ENCODE measurements at places on chromosomes 4 and X.

DNA sequence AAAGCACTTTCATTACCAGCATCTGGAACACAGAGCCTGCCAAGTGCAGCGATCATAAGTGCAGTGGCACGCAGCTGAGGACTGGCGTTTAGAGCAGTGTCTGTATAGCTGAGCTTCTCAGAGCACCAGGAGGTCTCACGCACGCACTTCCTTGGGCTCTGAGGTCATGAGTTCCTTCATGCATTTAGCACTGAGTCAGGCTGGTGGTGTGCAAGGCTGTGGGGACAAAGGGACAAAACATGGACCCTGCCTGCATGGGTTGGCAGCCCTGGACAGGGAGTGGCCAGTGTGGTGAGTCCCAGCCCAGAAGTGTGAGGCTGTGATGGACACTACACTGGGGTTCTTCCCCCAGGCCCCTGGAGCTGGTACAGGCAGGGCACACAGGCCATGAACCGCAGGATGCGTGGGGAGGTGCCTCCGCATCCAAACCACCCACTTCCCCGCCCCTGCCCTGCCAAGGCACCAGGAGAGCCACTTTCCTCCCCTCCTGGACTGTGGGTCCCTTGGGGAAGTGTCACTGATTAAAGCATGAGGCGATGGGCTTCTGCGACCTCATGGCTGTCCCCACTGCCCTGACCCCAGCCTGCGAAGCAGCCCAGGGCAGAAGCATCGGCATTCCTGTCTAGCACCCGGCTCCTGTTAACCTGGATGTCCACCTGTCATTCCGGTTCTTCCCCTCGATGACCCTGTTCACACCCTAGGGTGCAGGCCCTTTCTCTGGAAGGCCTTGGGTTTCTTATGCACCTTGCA, 37.2 kb upstream of the GPR78 start:
- no peak for DNase-seq

GRCh38 chr4:150212927-150213326, 134.7 kb downstream of the DCLK2 start:
- DNase-seq: no peak

GRCh38 chr4:89598602-89599001, 238.4 kb downstream of the SNCA start:
- DNase-seq: no peak

DNA sequence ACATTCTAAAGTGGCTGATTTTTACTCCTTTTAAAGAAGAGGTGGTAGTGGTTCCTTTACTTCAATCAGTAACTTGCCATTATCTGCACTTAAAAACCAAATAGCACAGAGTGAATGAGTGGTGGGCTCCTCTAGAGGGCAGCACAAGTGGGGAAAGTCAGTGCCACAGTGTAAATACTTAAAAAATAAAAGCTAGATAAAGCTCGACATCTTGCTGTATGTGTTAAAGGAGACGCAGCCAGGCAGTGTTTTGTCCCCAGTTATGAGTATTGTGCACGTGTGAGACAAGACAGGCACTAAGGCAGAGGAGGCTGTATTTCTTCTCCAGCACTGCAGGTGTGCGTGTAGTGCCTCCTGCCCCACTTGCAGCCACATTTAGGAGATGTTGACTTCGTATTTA, 24.6 kb downstream of the NAP1L5 start:
- peak; percentile 11 for DNase-seq

DNA sequence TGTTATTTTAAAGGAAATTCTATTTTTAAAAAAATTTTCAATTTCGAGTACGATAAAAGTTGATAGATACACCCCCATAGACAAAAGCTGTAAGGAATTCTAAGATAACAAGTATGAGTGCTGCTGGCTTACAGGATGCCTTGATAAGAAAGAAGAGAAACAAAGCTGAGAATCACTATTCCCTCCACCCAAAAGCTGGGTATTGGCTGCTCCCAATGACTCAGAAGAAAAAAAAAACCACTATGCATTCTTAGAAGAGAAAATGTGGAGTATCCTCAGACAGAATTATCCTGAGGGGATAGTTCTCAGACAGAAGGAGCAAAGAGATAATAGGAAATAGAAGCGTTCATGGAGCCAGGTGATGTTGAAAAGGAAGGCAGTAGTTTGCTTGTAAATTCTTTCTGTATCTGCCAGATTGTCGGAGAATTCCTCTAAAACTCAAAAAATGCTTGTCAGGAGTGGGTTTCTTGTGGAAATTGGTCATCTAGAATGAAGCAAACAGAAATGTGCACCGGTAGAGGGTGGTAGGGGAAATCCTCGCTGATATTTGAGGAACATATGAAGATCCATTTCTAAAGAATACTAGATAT, 217.5 kb upstream of the ADAMTS3 start:
- no peak for DNase-seq

- DNase-seq: no peak
Observed at GRCh38 chrX:115368876-115369275, 79.4 kb downstream of the LUZP4 start.

DNA sequence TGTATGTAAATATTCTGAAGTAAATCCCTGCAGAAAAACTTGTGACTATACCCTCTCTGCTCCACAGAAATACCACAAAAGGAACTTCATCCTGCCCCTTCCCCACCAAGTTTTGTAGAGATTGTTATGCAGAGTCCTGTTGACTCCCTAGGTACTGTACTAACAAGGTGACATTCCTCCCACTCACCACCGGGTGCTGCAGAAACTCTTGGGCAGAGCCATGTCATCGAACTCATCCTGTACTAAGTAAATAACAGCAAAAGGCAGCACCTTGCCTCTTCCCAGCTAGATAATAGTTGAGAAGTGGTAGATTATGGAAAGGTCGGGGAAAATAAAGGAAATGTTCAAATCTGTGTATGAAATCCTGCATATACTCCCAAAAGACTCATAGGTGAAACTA, 233.3 kb downstream of the STPG2 start:
- DNase-seq: no peak

GRCh38 chrX:13248867-13249486, 70.9 kb downstream of the ATXN3L start:
- DNase-seq: no peak

DNA sequence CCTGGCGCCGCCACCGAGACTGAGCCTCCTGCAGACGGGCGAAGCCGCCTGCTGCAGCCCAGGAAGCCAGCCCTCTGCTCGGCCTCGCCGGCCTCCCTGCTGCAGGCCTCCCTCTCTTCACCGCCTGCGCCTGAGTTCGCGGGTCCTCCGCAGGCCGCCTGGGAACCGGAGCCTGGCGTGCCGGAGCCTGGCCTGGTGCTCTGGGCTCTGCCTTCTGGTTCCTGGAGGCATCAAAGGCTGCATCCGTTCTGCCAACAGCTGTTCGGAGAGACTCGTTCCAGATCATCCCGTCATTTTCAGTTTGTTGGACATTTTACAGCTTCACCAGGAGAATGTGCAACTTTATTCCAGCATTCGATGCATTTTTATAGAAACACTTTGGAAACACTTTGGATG, 178.0 kb downstream of the DCLK2 start:
- DNase-seq: peak; percentile 52

DNA sequence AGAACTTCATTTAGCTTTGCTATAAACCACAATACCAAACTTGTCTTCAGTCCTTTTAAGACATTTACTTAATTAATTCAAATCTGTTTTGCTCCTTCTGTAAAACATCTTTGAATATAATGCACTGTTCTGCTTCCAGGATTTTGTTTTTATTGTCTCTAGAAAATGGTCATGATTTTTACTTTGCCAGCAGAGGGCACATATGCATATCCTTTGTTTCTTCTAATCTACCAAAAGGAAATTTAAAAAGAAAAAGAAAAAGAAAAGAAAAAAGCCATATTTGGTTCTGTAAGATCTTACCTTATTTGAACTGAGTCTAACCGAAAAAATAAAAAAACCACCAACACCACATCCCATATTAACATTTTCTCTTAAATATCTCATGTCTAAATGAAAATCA, 101.9 kb upstream of the CCSER1 start:
- DNase-seq: no peak

DNA sequence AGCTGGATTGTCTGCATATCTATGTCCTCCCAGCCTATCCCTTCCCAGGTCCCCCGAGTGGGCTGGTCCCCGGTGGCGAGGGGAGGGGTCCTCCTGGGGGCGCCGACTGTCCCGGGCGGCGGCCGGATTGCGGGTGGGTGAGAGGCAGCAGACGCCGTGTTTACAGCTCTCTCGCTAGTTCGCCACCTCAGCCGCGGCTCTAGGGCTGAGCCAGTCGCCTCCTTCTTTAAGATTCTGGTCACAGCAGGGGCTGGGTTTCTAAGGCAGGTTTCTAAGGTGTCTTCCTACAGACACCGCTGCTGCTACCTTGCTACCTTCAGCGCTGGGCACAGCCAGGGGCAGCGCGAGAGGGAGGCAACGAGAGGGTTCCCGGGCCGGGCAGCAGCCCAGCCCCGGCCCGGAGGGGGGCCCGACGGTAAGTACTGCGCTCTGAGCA, 57.2 kb downstream of the FRMPD3 start:
- DNase-seq: no peak

GRCh38 chr4:84312426-84313012, 186.6 kb downstream of the NKX6-1 start:
- DNase-seq: no peak

Measured in right lung (tissue), 10 donors.